Endothelial cell of umbilical vein (primary cell): ENCODE measurements at places on chromosomes 3 and 15. TPM values are rescaled to one million over a fixed set of nuclear protein-coding genes. Genes with fewer than 3 reads are reported as not detected.
A peak's percentile ranks its signal among the peaks of the same experiment; 100 is the strongest.

DNA sequence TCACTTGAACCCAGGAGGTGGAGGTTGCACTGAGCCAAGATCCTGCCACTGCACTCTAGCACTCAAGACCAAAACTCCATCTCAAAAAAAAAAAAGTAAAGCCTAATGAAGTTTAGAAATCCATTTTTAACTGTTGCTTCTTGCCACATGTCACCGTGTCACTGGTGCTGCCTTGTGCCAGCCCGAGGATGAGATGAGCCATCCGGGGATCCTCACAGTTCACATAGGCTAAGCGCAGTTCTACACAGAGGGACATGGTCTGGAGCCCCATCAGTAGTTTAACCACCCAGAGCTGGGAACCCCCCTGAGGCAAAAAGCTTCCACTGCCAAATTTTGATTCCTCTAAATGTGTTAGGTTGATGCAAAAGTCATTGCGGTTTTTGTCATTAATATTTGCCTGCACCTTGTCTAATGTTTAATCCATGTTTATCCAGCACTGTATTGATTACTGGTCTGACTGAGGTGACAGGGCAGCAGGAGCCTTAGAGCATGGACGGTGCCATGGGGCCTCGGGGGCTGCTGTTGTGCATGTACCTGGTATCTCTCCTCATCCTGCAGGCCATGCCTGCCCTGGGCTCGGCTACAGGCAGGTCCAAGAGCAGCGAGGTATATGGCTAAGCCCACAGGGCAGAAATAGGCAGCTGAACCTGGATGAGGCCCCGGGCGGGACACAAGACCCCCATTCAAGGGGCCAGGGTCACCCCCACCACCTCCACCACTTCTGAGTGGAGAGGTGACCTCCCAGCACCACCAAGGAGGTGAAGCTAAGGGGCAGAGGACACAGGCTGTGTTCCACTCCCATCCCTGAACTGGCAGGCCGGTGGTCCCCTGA is at the start of gene ITIH1:
TSS of gene ITIH1 (plus strand) at position 473 of the 832 bp plus-strand sequence. CDS start at position 490, 17 bp downstream.
- no peak for DNase-seq

GRCh38 chr3:15409239-15409638 is 18.1 kb downstream of the METTL6 start:
- DNase-seq = no peak

The TRAT1 gene
- total RNA-seq = not detected in 2 replicates

DNA sequence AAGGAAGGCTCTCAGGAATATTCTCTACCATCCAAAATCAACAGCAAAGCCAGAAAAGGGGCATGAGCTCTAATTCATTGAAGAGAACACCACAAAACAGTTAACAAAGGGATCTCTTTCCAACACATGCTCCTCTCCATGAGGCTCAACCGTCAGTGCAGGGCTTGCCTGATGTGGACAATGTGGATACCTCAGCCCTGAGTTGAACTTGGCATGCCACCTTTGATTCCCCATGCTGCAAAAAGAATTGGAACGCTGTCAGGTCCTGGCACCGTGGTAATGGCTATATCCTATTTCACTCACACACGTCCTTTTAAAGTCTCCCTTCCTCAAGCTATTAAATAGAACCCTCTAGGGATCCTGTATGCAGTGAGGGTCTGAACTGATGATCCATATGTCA is 30.7 kb upstream of the IP6K2 start:
- DNase-seq = no peak

- DNase-seq = no peak
These were observed 10.4 kb upstream of the ARIH1 start for GRCh38 chr15:72463702-72464101.

DNA sequence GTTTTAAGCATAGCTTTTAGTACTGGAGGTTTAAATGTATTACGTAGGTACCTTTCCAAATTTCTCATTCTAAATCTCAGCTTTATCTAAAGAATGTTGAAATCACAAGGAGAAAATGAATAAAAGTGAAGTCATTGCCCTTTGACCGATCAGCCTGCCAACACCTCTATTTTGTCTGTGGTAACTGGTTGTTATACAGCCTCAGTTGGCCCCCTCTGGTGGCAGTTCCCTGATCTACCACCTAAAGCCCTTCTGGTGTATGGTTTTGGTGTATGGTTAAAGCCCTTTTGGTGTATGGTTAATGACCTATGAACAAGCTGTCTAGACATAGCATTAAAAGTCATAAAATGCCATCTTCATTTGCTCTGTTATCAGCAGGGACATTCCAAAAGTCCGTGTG is 378.2 kb upstream of the AZI2 start:
- DNase-seq = peak; percentile 59

DNA sequence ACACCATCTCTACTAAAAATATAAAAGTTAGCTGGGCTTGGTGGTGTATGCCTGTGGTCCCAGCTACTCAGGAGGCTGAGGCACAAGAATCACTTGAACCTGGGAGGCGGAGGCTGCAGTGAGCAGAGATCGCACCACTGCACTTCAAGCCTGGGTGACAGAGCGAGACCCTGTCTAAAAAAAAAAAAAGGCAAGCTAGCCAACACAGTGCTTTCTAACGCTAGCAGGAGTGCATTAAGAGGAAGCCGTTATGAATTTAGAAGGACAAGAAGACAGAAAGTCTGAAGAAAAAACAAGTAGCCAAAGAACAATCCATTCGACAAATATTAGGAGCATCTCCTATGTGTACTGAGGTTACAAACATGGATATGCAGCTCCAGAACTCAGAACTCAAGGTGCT is 28.6 kb downstream of the BHLHE40 start:
- no peak for DNase-seq

The SELENOS gene
- total RNA-seq = 70.4 and 73.2 TPM in 2 replicates

The SLC28A2 gene
- not detected in 2 replicates for total RNA-seq

DNA sequence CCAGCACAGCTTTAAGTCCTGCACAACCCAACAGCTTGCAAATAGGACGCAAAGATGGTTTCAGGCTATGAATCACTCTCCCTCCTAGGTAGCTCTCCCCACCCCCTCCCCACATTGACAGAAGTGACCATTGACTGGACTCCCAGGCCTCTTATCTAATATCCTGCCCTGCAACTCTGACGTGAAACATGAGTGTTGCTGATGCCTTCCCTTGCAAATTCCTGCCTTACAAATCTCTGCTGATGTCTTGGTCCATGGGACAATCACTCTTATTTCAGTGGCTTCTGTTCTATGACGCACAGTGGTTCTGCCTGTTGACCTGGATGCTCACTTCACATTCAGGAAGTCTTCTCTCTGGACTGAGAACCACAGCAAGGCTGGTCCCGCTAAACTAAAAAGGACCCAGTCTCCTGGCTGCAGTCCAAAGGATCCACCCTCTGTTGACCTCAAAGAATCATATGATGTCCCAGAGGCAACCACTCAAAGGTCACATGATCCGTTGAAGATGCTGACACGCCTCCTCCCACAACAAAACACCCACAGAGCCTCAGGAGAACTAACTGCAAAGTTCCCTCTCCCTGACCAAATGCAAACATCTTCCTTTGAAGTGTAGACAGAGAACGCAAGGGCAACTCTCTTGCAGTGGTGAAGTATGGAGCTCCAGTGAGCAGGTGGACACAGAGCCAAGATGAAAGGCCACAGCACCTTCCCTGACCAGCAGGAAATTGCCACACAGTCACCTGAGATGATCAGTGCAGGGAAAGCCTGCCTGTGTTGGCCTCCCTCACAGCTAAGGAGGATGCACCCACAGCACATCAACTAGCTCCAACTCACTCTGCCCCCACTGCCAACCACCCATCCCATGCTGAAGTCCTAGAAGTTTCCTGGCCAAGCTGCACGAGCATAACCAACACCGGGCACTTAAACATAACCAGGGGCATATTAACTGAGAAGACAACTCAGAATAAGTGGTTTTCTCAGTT is 112.3 kb downstream of the ADAMTS17 start:
- DNase-seq = no peak

GRCh38 chr15:80932989-80933388 is 56.6 kb downstream of the MESD start:
- DNase-seq = peak; percentile 6

DNA sequence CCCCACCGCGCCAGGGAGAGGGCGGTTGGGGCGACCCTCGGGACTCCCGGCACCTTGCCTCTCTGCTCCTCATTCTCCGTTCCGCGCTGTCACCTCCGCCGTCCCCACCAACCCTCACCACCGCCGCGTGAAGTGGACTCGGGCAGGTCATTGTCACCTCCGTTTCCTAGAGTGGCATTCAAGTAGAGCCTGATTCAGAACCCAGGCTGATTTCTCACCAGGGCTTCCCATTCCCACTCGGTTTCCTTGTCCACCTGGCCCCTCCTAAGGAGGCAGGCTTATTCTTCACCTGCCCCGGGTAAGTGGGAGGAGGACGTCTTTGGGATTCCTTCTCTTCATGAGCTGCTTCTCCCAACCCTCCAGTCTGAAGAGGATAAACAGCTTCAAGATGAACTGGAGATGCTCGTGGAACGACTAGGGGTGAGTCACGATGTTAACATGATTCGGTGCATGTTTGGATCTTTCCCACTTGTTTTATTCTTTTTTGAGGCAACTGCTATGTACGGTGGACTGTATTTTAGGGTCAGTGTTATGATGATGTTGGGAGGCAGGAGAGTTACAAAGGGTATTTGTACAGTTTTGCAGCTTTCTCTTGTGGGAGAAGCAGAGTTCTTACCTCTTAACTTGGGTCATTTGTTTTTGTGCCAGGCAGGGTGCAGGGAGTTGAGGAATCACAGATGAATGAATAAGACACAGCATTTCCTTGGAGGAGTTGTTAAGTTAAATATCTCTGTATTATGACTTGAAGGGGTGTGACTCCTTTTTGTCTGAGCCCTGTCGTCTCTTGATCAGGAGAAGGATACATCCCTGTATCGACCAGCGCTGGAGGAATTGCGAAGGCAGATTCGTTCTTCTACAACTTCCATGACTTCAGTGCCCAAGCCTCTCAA is 692 bp downstream of the PSMD2 start:
- DNase-seq = peak; percentile 67

GRCh38 chr15:74763416-74763815 is 14.8 kb downstream of the CYP1A2 start:
- DNase-seq = no peak

- DNase-seq = no peak
These were observed 25.2 kb downstream of the CCNL1 start for GRCh38 chr3:157134620-157135191.

GRCh38 chr3:129291236-129291886 is 12.7 kb downstream of the HMCES start:
- no peak for DNase-seq

The ACVR2B gene
- total RNA-seq = 4.9 and 5.6 TPM in 2 replicates

The SLC22A14 gene
- not detected in 2 replicates for total RNA-seq

The PEX5L gene
- not detected in 2 replicates for total RNA-seq
